Esophagus squamous epithelium (tissue), 5 donors: ENCODE measurements at places on chromosomes 5 and 9.

DNA sequence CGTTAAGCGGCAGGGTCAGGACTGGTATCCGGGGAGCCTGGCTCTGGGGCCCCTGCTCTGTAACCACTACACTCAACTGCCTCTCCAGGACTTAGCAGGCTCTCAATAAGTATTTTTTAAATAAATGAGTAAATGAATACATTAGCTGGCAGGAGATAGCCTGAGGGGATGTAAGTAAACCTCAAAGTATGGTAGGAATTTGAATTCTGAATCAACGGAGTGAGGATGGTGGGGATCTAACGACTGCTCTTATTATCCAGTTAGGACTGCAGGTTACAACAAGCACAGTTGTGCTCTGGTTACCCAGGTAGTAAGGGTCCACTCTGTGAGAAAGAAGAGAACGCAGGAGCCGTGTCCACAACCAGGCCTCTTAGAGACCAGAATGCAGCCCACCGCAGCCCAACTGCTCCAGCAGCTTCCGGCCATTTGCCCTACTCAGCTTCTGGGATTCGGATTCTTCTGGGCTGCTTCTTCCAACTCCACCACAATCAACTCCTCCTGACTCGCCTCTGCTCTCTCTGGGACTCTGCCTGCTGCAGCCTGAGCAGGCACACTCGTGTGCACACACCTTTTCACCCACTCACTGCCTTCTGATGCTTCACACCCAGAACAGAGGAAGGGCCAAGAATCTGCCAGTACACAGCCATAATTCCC is 52.6 kb downstream of the MED27 start:
- no peak for DNase-seq

GRCh38 chr5:132195727-132196126 is 31.9 kb downstream of the P4HA2 start:
- DNase-seq = no peak

GRCh38 chr5:171499611-171500010 is 80.2 kb downstream of the FGF18 start:
- no peak for DNase-seq

DNA sequence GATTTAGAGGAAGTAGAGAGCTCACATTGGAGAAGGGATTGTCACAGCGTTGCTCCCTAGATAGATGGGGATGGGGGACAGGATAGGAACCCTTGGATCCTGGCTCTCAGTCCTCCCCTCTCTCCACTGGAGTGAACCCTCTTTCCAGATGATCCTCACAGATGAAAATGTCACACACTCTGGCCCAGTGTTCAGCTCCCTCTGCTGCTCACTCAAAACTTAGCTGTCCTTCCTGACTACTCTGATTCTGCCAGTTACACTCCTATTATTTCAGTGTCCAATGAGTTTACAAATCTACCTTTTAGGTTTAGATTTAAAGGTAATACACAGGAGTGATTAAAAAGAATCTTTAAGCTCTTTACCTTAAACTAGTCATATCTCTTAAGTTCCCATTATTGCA is 5.8 kb upstream of the SPINK7 start:
- no peak for DNase-seq

DNA sequence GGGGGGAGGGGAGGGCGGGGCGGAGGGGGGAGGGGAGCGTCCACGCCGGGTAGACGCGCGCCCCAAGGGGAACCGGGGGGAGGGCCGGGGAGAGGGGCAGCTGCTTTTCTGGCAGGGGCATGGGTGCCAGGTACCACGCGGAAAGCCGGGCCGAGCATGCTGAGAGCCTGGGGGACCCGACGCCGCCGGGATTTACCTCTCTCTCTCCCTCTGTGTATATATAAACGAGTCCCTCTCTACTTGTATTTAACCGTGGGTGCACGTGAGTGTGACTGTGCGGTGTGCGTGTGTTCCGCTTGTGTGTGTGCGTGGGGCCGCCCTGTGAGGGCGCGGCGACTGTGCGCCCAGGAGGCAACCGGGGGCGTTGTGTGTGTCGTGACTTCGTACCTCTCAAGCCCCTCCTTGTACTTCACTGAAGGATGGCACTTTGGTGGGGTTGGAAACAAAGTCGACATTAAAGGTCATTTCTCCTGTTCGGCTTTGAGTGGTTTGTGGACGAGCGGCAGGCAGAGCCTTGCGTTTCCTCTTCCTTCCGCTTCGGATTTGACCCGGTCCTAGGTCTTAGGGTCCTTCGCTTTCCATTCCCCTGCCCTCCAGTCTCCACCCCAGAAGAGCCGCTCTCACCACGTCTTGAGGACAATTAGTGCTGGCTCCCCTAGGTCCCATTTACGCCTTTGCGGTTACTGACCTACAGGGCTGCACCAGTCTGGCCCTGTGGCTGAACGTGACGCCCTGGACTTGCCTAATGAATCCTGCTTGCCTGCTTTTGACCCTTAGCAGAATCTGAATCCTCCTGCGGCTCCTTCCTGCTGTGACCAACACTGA is 36.2 kb upstream of the TTC1 start:
- no peak for DNase-seq

DNA sequence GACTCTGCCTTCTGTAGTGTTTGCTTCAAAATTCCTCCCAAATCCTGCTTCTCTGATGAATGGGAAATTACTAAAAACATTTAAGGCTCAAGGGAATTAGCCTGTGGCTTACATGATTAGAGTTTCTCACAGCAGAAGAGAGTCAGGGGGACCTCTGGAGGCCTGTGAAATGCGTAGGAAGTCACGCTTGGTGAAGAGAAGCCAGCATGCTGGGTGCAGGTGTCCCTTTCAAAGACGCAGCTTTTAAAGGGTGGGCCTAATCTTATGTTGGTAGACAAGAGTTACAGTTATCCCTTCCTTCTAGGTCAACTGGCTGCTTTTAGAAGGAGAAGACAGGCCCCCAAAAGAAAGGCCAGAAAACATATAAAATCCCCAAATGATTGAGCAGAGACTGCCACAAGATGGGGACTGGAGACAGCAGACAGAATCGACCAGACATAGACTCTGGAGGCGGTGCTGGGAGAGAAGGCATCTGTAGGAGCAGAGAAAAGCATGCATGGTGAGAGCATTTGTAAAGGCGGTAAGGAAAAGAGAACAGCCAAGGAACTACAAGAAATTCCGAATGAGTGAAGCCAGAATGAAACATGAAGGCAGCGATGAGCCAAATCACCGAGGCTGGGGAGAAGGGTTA is 42.3 kb downstream of the B4GALT1 start:
- no peak for DNase-seq

GRCh38 chr9:1320607-1321195 is 270.5 kb downstream of the DMRT2 start:
- DNase-seq = no peak

GRCh38 chr5:126540631-126541030 is 54.4 kb downstream of the ALDH7A1 start:
- DNase-seq = no peak

DNA sequence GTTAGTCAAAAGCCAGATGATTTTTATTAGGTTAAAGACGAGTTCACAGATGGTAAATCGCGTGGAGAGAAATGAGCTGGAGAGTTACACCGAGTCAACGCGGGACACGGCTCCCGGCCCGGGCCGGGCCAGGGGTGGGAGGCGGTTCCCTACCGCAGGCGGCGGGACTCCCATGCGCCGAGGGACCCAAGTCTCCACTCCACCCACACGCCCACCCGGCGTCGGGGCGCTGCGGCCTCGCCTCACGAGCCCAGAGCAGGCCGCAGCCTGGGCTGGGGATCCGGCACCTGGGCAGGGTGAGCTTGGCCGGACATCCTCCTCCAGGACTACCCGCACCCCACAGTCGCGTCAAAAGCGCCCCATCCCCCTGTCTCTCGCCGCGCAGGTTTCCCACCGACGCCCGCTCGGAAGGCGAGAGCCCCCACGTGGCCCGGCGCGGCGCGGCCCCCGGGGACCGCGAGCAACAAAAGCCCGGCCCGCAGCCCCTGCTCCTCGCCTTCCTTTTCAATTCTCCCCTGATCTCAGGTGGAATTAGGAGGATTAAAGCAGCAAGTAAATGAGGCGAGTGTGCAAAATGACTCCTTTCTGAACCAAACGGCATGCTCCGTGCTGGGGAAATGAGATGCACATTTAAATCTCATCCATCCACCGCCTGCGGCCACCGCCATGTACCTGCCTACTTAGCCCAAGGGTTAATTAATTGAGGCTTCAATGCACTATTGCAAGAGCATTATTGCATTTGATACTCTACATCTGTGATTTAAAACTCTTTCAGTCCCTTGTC is 196.5 kb upstream of the TBCA start:
- no peak for DNase-seq

DNA sequence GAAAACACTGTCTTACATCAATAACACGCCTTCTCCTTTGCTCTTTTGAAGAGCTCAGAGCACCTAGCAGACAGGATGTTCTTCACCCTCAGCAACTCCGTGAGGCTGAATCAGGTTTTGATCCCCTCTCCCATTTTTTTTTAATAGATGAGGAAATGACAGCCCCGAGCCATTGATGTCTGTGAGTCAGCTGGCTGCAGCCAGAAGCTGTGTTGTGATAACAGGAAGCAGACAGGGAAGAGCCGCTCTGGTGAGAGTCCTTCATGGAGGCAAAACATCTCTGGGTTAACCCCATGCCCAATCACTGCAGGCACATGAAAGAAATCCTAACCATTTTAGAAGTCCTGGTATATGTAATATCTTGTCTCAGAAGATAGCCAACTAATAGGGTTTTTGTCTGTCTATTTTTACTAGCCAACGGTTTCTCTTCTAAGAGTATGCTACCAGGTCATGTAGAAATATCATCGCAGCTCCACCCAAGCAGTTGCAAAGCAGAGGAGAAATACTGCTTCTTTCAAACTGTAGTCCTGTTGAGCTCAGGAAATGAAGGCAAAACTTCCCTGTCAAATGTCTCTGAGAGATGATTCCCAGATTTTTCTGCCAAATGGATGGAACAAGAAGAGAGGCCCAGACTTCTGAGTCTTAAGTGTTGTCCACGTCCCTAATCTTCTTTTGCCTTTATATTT is 568.9 kb downstream of the CCDC171 start:
- no peak for DNase-seq

DNA sequence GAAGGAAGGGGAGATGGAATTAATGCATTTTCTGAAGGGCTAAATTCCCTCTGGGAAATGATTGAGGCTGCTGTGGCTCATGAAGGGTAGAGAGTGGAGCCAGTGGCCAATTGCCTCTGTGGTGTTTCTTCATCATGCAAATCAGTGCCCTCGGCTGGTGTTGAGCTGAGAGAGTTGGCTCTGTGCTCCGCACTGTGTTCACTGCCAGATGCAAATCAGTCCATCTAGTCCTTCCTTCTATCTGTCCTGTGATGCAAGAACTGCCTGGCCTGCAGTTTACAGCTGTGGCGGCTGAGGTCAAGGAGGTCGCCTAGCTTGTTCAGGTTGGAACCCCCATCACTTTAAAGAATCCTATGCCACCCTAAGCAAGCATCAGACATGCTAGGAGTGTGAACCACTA is 6.0 kb downstream of the TMEM171 start:
- DNase-seq = no peak

DNA sequence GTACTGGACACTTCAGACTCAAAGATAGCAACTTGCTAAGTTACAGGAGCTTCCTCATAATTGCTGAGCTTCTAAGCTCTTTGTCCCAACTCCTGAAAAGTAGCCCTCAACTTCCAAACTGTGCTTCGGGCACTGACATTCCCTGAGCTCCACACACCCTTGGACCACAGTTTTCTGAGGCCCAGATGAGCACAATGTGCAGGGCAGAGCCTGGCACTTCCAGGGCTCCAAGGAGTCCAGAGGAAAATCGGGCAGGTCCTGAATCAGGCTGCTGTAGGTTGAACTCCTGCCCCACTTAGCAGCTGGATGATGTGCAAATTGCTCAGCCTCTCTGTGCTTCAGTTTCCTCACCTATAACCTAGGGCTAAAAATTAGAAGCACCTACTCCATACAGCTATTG is 54.6 kb upstream of the KCNIP1 start:
- DNase-seq = no peak

DNA sequence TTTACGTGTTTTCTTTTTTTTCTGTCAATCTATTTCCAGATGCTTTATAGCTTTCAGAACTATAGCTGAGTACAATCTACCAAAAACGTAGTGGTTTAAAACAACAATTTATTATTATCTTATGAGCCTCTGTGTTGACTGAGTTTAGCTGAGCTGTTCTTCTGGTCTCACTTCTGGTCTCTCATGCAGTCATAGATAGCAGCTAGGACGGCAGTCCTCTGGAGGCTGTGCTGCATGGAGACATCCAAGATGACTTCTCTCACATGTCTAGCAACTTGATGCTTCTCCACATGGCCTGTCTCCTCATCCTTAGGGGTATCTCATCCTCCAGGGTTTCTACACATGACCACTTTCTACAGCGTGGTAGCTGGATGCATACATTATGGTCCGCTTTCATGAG is 22.0 kb upstream of the RAD23B start:
- no peak for DNase-seq

DNA sequence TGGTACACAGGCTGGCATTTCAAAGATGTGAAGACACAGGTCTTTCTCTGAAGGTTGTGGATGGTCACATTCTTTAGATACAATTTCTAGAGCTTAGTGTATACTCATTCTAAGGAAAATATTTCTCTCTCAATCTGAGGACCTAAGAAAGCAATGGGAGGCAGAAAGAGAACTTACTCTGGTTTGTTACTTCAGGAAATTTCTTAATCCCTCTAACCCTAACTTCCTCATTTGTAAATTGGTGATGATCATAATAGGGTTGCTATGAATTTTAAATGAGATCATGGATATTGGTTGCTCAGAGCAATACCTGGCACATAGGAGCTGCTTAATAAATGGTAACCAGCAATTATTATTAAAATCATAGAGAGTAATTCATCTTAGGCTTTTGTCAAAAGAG is 22.1 kb downstream of the FAM170A start:
- DNase-seq = no peak

DNA sequence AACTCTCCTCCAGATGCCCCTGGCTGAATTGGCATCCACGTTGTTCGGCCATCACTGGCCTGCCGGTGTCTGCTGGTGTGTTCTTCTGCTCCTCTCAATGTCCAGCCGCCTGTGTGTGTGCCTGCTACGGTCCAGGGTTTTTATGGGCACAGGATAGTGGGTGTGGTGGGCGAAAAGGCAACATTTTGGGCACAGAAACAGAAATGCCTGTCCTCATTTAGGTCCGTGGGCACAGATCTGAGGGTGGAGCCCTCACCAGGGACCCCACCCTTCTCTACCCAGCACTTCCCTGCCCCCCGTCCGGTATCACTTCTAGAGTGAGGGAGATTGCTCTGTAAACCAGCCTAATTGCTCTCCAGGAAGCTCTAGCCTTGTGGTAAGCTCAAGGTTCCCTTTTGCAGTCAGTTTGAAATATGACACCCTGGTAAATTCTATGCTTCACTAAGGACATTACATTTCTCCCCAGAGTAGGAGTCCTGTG is 410.1 kb downstream of the MAT2B start:
- peak; percentile 8 for DNase-seq

GRCh38 chr5:62780230-62780629 is 201.6 kb downstream of the LRRC70 start:
- no peak for DNase-seq

- no peak for DNase-seq
These were observed 617.0 kb upstream of the CDH18 start for GRCh38 chr5:20604992-20605391.

DNA sequence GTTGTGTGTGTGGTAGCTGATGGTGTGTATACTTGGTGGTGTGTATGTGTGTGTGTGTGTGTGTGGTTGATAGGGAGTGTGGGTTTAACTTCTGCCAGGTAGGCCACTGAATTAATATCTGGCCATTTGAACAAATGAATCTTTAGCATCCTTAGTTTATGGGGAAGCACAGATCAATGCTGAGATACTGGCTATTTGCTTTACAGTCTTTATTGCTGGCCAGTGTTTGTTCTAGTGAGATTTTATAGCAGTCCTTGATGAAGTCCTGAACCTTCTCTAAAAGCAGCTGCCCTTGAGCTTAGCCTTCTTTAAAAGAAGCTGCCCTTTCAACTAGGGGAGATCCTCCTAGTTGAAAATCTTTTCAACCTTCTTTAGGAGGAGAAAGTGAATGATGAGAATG is 69.3 kb downstream of the MACIR start:
- no peak for DNase-seq
